ENCODE measurements at places on chromosomes 6 and 20.
A peak's percentile ranks its signal among the peaks of the same experiment; 100 is the strongest.

DNA sequence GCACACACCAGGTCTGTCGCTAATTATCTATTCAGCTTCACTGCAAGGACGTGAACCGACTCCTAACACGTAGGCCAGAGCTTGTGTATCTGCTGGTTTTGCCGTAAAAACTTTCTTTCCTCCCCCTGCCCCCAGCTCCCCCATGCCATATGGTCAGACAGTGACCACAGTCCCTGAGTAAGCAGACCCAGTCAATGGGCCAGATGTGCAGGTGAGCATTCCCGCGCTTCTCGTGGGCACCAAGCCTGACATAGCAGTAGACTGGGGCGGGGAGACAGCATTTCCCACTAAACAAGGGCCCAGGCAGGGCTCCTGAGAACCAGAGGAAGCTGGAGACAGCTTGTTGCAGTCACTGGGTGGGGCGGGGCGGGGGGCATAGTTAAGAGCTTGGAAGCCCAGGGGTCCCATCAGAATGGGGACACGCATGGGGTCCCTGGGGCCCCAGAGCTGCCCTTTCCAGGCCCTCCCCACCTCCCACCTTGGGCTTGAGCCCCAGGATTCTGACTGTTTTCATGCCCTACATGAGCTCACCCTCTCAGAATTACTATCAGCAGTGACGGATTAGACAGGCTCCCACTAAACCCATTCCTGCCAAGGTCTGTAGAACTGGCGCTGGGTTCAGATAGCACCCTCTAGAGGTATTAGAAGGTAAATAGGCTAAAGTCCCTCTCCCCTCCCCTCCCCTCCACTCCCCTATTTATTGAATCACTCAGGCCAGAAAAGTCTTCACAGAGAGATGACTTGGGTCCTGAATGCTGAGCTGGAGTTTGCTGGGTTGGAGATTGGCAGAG lies 51.8 kb downstream of the CDH26 start:
- DNase-seq, result peak; percentile 74

DNA sequence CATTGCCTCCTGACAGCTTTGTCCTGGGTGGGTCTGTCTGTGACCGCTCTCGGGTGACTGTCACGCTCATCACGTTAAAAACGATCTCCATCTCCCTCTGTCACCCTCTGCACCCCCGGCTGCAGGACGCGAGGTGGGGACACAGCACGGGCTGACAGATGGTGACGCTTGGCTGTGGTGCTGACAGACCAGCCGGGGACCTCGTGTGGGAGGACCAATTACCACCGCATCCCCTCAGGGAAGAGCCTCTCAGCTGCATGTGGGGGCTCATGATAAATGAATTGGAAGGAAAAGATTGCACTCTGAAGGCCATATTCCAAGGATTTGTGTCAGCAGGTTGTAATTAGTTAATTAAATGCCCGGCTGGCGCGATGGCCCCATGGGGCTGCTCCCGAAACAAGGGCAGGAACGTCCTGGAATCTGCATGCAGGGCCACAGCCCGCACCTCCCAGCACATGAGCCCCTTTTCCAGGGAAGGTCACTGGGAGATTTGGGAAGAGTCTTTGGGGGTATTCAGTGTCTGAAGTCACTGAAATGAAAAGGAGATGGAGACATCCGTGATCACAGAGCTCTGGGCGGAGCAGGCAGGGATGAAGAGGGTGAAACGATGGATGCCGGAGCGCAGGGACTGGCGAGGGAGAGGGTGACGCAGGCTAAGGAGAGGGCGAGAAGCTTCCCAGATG lies 87.1 kb downstream of the ERMARD start:
- DNase-seq, result no peak

GRCh38 chr6:26520237-26520849 lies 17.8 kb upstream of the HMGN4 start:
- no peak for DNase-seq

- DNase-seq, result no peak
These were observed 10.9 kb upstream of the ERVFRD-1 start for GRCh38 chr6:11122380-11122779.

- DNase-seq, result no peak
These were observed 35.9 kb upstream of the COL9A1 start for GRCh38 chr6:70338775-70339174.

GRCh38 chr6:147201885-147202515 lies 2.2 kb upstream of the STXBP5 start:
- no peak for DNase-seq

Measured in vagina (tissue), 2 donors.